ENCODE measurements at places on chromosomes 7 and 10.
A peak's percentile ranks its signal among the peaks of the same experiment; 100 is the strongest.

DNA sequence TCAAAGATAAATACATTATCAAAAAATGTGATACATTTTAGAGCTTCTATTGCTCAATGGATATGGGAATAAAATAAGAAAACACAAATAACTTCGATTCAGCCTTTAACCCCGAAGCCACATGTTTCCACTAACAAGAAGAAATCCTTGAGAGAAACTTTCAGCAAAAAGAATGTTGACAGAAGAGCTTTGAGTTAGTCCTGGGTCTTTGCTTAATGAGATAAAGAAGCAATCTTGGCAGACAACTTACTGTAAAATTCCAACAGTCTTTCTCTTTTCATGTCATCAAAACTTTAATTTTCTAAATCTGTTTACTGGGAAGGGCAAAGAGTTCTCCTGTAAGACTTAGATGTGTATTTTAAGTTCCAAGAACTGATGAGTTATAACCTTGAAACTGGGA, 810.2 kb downstream of the CNTNAP2 start:
- DNase-seq = no peak

GRCh38 chr10:99766302-99766681, 16.1 kb upstream of the ABCC2 start:
- no peak for DNase-seq

DNA sequence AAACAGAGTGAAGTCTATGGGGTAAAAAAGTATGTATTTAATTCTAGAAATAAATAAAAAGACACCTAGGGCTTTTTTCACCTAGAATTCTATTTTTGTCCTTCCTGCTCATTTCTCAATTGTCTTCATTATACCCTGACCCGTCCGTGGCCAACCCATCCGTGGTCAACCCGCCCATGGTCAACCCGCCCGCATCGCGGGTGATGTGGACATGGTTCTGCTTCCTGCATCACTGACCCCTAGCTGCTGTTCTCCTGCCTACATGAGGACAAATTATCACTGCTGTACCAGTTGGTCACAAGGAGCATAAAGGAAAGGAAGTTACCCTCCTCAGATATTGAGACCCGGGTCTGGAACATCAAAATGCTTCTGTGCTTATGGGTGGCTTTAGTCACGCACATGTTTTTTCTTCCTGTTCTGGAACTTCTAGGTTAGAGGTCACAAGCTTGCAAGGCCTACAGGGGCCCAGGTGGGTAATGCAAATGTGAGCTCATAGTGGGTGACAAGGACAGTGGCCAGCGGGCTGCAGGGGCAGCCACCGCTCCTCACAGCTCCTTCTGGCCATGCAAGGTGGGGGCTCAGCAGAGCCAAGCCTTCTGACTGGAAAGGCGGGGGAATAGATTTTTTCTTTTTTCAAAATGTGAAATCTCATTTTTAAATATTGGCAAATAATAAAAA, 15.5 kb downstream of the CAMK2G start:
- DNase-seq = no peak

DNA sequence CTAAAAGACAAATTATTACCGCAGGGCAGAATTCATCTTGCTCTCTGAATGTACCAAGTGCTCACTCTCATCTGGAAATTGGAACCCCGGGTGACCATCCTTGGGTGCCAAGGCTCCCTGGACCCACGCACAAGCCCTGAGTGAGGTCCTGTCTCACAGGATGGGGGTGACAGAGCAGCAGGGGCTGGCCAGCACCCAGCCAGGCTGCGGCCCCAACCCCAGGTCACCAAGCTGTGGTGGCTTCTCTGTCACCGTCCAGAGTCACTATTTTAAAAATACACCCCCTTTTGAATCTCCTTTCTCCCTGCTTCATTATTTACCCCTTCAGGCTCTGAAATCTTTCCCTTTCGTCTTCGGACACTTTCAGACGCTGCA, 148.6 kb downstream of the PRKAG2 start:
- DNase-seq = no peak

GRCh38 chr7:113131367-113131766, 13.0 kb upstream of the SMIM30 start:
- DNase-seq = no peak

GRCh38 chr10:44977287-44978212, 1.1 kb downstream of the DEPP1 start:
- DNase-seq = no peak

- no peak for DNase-seq
These were observed 253.5 kb downstream of the MAGI2 start for GRCh38 chr7:79199961-79200360.

DNA sequence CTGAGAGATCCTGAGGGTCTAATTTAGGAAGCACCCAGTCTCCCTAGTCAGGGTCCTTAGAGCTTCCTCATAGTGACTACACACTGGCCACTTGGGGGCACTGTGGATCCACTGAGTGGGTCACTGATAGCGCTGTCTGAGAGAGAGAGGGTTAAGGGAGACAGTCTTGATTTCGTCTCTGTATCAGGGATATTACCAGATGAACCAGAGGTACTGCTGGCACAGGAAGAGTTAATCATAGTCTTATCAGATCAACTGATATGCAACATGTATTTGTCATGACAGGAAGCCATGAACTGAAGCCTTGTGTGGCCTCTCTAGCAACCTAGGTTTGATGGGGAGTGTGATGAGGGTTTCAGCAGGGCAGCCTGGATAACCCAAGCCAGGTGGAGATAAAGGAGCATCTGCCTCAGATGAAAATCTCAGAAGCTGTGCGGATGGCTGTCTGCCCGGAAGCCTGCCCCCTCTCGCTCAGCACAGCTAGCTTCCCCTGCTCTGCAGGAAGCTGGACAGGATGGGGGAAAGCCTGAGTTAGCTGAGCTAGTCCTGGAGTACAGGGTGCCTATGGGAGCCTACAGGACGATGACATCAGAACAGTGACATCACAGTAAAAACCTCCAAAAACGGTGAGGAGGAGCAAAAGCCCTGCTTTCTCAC, 214.0 kb upstream of the PRSS1 start:
- DNase-seq = peak; percentile 56

DNA sequence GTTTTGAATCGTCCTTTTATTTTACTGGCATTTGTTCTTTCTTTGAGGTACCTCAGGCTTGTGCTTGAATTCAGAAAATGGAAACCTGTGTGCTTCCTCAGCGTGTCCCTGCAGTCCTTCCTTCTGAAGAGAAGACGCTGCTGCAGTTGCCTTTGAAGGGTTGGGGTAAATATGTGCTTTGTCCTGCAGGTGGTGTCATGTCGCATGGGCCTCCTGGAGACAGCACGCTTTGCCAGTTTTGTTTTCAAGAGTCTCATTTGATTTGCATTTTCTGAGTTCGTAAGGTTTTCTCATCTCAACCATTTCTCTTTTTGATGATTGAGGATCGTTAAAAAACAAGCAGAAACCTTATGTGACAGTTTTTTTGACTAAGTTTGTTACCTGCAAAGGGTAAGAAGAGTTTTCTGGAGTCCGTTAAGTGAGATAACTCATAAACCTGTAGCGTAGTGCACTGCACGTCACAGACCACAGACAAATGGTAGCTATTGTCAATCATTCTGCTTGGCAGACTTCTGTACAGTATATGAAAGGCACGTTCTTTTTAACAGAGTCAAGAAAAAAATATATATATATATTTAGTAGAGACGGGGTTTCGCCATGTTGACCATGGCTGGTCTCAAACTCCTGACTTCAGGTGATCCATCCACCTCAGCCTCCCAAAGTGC, 57.0 kb downstream of the CDC123 start:
- DNase-seq = no peak

GRCh38 chr10:690372-691161, 1.1 kb upstream of the DIP2C start:
- no peak for DNase-seq

- DNase-seq = no peak
These were observed 147.3 kb upstream of the PLXNA4 start for GRCh38 chr7:132723506-132724081.

- no peak for DNase-seq
These were observed 13.2 kb downstream of the ADAMTS14 start for GRCh38 chr10:70685455-70685911.

- DNase-seq = no peak
These were observed 261.4 kb upstream of the ZWINT start for GRCh38 chr10:56622335-56622973.

GRCh38 chr10:133179651-133180050, 19.6 kb downstream of the KNDC1 start:
- no peak for DNase-seq

DNA sequence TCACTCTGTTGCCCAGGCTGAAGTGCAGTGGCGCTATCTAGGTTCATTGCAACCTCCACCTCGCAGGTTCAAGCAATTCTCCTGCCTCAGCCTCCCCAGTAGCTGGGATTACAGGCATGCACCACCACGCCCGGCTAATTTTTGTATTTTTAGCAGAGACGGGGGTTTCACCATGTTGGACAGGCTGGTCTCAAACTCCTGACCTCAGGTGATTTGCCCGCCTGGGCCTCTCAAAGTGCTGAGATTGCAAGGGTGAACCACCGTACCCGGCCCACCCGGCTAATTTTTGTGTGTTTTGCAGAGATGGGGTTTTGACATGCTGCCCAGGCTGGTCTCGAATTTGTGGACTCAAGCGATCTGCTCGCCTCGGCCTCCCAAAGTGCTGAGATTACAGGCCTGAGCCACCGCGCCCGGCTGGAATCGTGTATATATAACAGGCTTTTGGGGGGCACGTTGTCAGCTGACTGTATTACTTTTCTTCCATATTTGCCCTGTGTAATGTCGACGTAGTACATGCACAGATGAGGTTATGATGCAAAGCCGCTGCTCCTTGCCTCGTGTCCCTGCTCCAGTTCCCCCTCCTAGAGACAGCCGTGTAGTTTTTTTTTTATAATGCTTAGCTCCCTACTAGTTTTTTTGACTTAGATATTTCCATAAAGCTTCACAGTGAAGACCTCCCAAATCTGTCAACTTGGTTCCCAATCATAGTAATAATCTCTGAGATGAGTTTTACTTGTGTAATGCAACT, 883 bp upstream of the TRA2A start:
- no peak for DNase-seq

GRCh38 chr7:18352339-18353255, 143.0 kb upstream of the HDAC9 start:
- DNase-seq = peak; percentile 73

GRCh38 chr10:86177537-86178155, 188.9 kb downstream of the GRID1 start:
- no peak for DNase-seq

DNA sequence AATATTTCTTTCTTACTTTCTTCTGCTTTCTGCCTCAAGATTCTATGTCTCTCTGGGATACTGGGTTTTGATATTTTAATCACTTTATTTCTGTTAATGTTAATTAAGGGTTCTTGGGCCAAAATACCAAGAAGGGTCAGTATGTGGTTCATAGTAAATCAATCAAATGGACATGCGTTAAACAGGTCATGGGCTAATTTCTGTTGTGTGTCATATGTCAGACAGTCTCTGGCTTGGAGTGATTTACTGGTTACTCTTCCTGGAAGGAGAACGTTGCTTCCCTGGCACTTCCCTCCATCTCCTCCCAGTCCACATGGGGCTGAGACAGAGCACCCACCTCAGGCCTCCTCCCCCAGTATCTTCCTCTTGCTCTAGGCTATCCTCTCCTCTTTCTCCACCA, 489.1 kb downstream of the SUGCT start:
- no peak for DNase-seq

- no peak for DNase-seq
These were observed 97.1 kb downstream of the CREB5 start for GRCh38 chr7:28509251-28510025.

DNA sequence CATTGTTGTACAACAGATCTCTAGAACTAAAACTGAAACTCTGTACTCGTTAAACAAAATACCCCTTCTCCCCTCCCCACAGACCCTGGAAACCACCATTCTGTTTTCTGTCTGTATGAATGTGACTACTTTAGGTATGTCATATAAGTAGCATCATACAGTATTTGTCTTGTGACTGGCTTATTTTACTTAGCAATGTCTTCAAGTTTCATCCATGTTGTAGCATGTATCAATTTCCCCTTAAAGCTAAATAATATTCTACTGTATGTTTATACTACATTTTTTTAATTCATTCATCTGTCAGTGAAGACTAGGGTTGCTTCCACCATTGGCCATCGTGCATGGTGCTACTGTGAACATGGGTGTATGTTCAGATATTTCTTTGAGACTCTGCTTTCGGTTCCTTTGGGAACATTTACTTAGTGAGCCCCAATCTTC, 71.2 kb upstream of the RPA3 start:
- no peak for DNase-seq

- DNase-seq = no peak
These were observed 994 bp downstream of the SLC25A28 start for GRCh38 chr10:99619090-99619800.

- no peak for DNase-seq
These were observed 102.3 kb downstream of the MKX start for GRCh38 chr10:27643301-27643700.

DNA sequence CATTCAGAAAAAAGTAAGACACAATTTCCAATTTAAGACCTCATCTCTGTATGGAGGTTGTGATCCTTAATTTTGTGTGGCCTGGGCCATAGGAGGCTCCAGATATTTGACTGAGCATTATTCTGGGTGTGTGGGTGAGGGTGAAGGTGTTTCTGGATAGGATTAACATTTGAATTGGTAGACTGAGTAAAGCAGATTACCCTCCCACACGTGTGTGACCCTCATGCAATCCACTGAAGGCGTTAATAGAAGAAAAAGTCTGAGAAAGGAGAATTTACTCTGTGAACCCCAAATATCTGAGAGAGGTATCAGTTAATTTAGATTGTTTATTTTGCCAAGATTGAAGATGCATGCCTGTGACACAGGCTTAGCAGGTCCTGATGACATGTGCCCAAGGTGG, 328.0 kb upstream of the POT1 start:
- no peak for DNase-seq

GRCh38 chr7:114405427-114405826, 9.2 kb upstream of the FOXP2 start:
- no peak for DNase-seq

- DNase-seq = peak; percentile 66
These were observed 94.3 kb upstream of the AGBL3 start for GRCh38 chr7:134891696-134892678.

- DNase-seq = peak; percentile 25
These were observed 29.7 kb upstream of the SEC61G start for GRCh38 chr7:54788664-54789063.

Measured in G401 (cell line).